ENCODE measurements at places on chromosomes 13 and 19.
A peak's percentile ranks its signal among the peaks of the same experiment; 100 is the strongest.

DNA sequence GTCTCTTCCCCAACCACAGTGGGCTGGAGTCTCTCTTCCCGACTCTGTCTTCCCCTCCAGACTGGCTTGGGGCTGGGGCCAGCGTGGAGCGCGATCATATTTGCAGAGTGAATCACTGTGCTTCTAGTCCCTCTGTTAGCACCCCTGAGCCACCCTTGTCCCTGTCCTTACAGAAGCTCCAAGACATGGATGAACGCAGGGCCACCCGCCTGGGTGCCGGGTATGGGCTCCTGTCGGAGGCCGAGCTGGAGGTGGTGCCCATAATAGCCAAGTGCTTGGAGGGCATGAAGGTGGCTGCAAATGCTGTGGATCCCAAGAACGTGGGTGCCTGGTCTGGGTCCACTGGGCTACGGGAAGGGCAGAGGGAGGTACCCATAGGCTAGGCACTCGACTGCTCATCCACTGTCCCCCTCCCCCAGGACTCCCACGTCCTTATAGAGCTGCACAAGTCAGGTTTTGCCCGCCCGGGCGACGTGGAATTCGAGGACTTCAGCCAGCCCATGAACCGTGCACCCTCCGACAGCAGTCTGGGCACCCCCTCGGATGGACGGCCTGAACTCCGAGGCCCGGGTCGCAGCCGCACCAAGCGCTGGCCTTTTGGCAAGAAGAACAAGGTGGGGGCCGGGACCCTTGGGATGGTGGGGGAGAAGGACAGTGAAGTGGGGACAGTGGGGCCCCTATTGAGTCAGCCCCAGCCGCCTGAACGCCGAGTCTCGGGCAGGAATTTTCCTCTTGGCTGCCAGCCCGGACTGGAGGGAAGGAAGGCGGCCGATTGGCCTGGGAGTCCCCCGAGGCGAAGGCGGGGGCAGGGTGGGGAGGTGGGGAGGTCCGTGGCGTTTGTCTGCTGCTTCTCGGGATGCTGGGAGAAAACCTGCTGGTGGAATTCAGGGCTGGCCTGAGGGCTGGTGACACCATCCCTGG lies 5.2 kb downstream of the TRIP10 start:
- peak overlapping the region; percentile 74 for H3K27ac ChIP-seq
- peaks cover 20% of the 10 kb centered on the region for H3K4me1 ChIP-seq
- H3K36me3 ChIP-seq: no peaks in the 10 kb centered on the region
- no peak overlapping the region for H3K4me3 ChIP-seq
- H3K27me3 ChIP-seq: no peaks in the 10 kb centered on the region

- no peak overlapping the region for H3K27ac ChIP-seq
- peaks cover 6% of the 10 kb centered on the region for H3K4me1 ChIP-seq
- H3K4me3 ChIP-seq: no peak overlapping the region
- DNase-seq: no peak
- H3K36me3 ChIP-seq: no peaks in the 10 kb centered on the region
Observed at GRCh38 chr19:44646049-44646416, 2.3 kb downstream of the PVR start.

DNA sequence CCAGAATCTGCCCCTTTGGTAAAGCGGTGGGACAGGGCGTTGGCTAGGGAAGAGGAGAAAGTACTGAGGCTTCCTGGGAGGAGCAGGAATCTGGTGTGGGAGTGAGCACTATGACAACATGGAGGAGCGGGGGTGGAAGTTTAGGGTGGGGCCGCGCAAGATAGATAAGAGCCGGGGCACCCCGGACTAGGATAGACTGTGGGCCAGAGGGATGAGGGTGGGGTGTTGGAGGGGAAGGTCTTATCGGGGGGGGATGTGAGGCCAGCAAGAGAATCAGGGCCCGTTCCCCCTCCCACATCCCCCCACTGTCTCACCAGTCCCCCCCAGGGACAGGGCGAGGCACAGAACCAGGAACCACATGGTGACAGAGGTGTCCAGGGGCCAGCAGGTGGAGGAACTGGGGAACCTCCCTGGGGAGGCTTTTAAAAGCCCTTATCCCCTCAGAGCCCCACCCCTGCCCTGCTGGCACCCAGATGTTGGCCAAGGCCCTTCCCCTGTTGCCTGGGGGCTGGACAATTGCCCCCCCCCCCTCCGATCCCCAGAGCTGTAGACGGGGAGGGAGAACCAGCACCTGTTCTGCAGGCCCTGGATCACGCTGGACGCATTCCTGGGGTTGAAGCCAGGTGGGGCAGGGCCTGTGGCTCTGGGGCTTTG lies at the start of gene KLK1:
KLK1 (minus strand) TSS at position 399 of the 654 bp plus-strand sequence; CDS start at position 360, 39 bp downstream.
- DNase-seq: no peak
- peaks cover 17% of the 10 kb centered on the region for H3K36me3 ChIP-seq
- H3K27me3 ChIP-seq: peaks cover 68% of the 10 kb centered on the region
- peaks cover 22% of the 10 kb centered on the region for H3K4me1 ChIP-seq
- no peak within 1 kb of the TSS for H3K27ac ChIP-seq

DNA sequence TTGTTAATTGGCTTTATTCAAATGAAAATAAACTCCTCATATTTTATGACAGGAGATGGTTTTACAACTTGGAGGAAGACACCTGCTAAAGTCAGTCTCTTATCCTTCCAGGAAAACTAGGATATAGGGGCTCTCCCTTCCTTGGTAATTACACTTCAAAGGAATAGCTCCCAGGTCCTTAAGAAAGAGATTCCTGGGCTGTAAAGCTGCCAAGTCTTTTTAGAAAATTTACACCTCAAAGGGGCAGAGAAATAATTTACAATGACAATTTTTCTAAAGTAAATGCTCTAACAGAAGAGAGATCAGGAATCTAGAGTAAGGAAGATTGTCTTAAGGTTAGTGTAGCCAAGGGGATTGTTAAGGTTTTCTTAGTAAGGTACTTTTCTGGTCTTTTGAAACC lies 1359.0 kb downstream of the OLFM4 start:
- H3K4me3 ChIP-seq: no peak overlapping the region
- no peaks in the 10 kb centered on the region for H3K36me3 ChIP-seq
- no peaks in the 10 kb centered on the region for H3K4me1 ChIP-seq
- no peak for DNase-seq
- no peaks in the 10 kb centered on the region for H3K27me3 ChIP-seq
- no peak overlapping the region for H3K27ac ChIP-seq

DNA sequence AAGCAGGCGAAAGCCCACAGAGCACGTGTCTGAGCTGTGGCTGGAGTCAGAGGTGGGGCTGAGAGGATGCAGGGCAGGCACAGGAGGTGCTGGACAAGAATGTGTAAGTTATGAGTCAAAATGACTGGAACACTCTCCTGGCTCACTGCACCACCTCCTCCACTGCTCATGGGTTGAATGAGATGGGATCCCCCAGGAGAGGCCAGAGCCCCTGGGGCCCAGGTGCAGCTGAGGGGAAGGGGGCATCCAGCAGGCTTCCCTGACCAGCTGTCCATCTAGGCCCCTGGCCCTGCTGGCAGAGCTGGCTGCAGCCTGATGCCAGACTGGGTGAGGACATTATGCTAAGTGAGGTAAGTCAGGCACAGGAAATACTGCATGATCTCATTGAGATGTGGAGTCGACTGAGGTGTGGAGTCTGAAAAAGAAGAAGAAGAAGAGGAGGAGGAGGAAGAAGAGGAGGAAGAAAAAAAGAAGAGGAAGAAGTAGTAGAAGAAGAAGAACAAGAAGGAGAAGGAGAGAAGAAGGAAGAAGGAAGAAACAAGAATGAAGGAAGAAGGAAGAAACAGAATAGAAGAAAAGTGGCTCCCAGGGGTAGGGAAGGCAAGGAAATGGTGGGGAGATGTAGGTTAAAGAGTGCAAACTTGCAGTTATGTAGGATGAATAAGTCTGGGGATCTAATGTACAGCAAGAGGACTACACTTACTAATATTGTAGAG lies 747.4 kb downstream of the UQCRFS1 start:
- H3K4me3 ChIP-seq: no peak overlapping the region
- no peaks in the 10 kb centered on the region for H3K36me3 ChIP-seq
- peaks cover 16% of the 10 kb centered on the region for H3K27me3 ChIP-seq
- H3K4me1 ChIP-seq: peaks cover 5% of the 10 kb centered on the region
- DNase-seq: no peak
- no peak overlapping the region for H3K27ac ChIP-seq

Data from T-helper 17 cell (primary cell).